DMS79 treated with DMSO at 0.1 percent for 48 hours (cell line): ENCODE measurements at places on chromosomes 4 and X.

- no peak for DNase-seq
These were observed 88.3 kb downstream of the AMELX start for GRCh38 chrX:11381464-11381863.

- no peak for DNase-seq
These were observed 23.4 kb downstream of the STIM2 start for GRCh38 chr4:26884026-26884425.

- DNase-seq = no peak
These were observed 66.0 kb upstream of the ADRA2C start for GRCh38 chr4:3700223-3700622.

GRCh38 chr4:85681221-85681657, 206.3 kb downstream of the ARHGAP24 start:
- no peak for DNase-seq

DNA sequence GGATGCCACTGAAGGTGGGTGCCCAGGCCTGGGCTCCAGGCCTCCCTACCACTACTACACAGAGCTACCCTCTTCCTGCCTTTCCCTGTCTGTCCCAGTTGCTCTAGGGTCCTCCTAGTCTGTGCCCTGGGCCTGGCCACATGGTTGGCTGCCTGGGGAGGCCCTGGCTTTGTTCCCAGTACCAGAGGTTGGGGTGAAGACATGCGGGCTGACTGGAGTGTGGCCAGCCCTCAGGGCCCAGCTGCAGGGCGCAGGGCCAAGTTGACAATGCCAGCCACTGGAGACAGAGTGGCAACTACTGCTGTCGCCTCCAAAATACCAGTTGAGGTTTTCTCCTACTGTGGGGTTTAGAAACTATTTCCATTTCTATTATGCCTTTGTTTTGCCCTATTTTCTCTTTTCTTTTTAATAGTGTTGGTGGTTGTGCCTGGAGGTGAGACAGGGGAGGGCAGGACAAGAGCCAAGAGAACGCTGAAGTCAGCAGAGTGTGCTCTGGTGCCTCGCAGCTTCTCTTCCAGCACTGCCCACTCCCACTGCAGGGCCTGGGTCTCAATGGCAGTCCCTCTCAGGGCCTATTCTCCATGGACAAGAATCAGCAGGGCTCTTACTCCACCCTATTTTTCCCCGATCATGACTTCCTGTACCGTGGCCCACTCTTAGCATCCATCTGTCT, 32.2 kb upstream of the XPNPEP2 start:
- peak; percentile 53 for DNase-seq

GRCh38 chrX:112678831-112679230, 907 bp downstream of the LHFPL1 start:
- DNase-seq = no peak
